ENCODE measurements at places on chromosomes 1 and 21. TPM values are rescaled to one million over a fixed set of nuclear protein-coding genes. Genes with fewer than 3 reads are reported as not detected.

The PWP2 gene
- total RNA-seq: 25.5 TPM

The SMPDL3B gene
- total RNA-seq: 0.10 TPM

The DFFB gene
- total RNA-seq: 8.5 TPM

The RXFP4 gene
- total RNA-seq: not detected

The CCDC24 gene
- total RNA-seq: 0.80 TPM

The PLEKHG5 gene
- 26.6 TPM for total RNA-seq

The DBT gene
- 1.8 TPM for total RNA-seq

The TOE1 gene
- 18.8 TPM for total RNA-seq

The CD1B gene
- total RNA-seq: not detected

The MORC3 gene
- total RNA-seq: 14.0 TPM

The CACNA1S gene
- total RNA-seq: not detected

The SPRR2E gene
- not detected for total RNA-seq

The ACP6 gene
- 8.3 TPM for total RNA-seq

The TMEM82 gene
- not detected for total RNA-seq

The ATP1A4 gene
- total RNA-seq: not detected

The CLDN17 gene
- total RNA-seq: not detected

The PRDM16 gene
- total RNA-seq: not detected

The ATP6V1G3 gene
- total RNA-seq: not detected

The PTBP2 gene
- 7.4 TPM for total RNA-seq

The FCN3 gene
- total RNA-seq: 0.64 TPM

The S100B gene
- not detected for total RNA-seq

The TXNIP gene
- total RNA-seq: 29.6 TPM

The NTMT2 gene
- not detected for total RNA-seq

The IFI44L gene
- 37.1 TPM for total RNA-seq

The SGIP1 gene
- total RNA-seq: 9.4 TPM

The RIMS3 gene
- total RNA-seq: 0.10 TPM

The SERTAD4 gene
- 2.4 TPM for total RNA-seq

The FMN2 gene
- not detected for total RNA-seq

The GPR37L1 gene
- not detected for total RNA-seq

Measured in mammary microvascular endothelial cell (primary cell).